Breast epithelium (tissue), 4 donors: ENCODE measurements at places on chromosomes 13 and 19. TPM values are rescaled to one million over a fixed set of nuclear protein-coding genes. Genes with fewer than 3 reads are reported as not detected.

GRCh38 chr13:26784704-26785639 lies 24.4 kb upstream of the GPR12 start:
- no peak for DNase-seq
- no peak overlapping the region for H3K27ac ChIP-seq
- H3K4me1 ChIP-seq: no peaks in the 10 kb centered on the region

DNA sequence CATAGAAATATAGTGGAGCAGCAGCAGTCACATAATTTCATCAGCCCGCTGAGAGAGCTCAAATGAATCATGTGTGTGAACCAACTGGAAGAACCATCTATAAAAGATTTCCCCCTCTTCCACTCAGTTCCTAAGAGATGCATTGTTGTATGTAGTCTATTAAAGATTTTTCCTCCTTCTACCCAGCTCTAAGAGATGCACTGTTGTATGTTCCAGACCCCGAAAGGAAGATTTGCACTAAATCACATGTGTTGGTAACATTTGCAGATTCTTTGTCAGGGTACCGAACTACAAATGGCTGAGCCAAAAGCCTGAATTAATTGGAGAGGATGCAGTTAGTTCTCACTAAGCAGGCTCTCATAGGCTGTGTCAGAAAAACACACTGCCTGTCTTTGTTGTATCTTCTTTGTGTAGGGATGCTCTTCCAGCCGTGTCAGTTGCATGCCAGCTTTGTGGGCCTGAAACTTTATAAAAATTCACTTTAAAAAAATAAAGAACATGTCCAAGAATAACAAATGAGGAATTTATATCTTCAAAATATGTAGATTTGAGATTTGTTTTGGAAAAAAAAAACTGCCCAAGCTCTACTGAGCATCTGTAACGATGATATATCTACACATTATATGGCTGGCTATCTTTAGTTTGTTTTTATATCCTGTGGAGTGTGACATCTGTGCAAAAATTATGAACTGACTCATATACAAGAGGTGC lies 223.1 kb downstream of the MZT1 start:
- no peak overlapping the region for H3K27ac ChIP-seq
- no peaks in the 10 kb centered on the region for H3K27me3 ChIP-seq
- no peak overlapping the region for H3K4me3 ChIP-seq
- no peaks in the 10 kb centered on the region for H3K36me3 ChIP-seq
- no peak for DNase-seq
- H3K4me1 ChIP-seq: no peaks in the 10 kb centered on the region

DNA sequence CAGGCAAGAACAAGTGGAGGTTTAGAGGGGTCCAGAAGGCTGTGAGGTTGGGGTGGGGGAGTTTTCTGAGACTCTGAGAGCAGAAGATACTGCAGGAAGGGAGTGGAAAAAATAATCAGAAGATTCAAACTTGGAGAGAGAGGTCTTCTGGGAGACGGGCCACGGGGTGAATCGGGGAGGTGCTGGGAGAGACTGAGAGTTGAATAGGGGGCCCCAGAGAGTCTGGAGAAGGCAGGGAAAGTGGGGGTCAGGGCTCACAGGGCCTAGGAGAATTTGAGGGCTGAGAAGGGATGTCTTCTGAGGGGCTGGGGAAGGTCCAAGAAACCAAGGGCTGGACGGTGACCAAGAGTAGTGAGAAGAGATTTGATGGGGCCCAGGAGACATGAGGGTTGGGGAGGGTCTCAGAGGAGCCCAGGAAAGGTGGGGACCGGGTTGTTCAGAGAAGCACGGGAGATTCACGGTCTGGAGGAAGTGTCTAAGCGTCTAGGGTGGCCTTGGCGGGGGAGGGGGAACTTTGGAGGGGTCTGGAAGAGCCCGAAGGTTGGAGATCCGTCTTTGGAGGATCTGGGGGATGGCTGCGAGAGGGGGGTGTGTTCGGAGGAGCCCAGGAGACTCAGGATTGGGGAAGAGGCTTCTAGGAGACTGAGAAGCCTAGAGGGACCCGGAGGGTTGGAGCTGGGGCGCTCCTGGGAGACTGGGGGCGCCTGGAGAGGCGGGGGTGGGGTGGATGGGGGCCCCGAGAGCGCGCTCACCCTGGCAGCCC lies 1.5 kb downstream of the KCNC3 start:
- DNase-seq: no peak
- peaks cover 3% of the 10 kb centered on the region for H3K4me1 ChIP-seq
- H3K4me3 ChIP-seq: no peak overlapping the region

DNA sequence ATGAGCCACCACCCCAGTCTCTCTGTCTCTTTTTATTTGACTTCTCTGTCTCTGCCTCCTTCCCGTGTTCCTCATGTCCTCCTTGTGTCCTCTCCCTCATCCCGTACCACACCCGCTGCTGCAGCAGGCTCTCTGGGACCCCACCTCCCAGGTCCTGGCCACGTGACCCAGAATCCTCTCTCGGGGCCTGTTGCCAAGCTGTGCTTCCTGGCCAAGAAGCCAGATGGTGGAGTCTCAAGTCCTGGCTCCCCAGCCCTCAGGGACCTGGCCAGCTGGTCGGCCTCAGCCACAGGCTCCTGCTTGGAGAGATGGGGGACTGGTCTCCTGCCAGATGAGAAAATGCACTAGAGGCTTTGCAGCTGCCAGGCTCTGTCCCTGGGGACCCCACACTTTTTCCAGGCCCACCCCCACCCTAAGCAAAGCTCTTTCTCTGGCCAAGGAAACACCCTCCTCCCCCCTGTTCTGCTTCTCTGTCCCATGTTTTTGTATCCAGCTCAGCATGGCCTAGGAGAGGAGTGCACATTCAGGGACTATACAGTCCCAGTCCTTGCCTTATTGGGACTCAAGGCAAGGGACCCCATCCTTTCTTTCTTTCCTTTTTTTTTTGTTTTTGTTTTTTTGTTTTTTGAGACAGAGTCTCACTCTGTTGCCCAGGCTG lies 34.3 kb upstream of the SHKBP1 start:
- no peaks in the 10 kb centered on the region for H3K4me1 ChIP-seq
- no peak for DNase-seq
- H3K36me3 ChIP-seq: no peaks in the 10 kb centered on the region
- H3K4me3 ChIP-seq: no peak overlapping the region

C13orf46 gene
- 0.66 TPM for total RNA-seq
